ENCODE measurements at places on chromosomes 1 and 21.

DNA sequence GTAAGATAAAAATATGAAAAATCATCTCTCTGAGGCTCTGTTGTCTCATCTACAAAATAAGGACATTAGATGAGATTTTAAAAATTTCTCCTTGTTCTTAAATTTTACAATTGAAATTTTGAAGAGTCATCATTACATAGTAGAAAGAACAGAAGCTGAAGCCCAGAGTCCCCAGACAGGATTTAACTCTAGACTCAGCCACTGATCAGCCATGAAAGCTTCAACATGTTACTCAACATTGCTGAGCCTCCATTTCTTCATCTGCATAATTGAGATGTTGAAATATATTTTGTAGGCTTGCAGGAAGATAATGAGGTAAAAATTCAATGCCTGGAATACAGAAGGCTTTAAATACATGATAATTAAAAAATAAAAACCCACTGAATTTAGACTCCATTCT is 633.3 kb downstream of the LMO4 start:
- DNase-seq, result no peak

DNA sequence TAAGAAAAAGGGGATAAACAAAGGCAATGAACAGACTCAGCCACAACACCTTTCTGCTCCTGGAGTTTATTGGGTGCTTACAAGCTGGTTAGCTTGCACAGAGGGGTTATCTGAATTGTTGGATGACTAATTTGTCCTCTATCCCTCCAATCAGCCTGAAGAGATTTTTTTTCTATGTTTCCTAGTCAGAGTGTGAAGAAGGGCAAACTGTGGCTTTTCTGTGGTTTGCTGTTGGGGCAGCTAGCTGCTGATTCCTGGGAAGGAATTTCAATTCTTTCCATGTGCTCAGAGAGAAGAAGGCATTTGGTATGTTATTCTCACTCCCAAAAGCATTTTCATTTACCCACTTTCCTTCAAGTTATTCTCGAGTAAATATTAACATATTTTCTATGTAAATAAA is 48.6 kb downstream of the PCP4 start:
- no peak for DNase-seq

DNA sequence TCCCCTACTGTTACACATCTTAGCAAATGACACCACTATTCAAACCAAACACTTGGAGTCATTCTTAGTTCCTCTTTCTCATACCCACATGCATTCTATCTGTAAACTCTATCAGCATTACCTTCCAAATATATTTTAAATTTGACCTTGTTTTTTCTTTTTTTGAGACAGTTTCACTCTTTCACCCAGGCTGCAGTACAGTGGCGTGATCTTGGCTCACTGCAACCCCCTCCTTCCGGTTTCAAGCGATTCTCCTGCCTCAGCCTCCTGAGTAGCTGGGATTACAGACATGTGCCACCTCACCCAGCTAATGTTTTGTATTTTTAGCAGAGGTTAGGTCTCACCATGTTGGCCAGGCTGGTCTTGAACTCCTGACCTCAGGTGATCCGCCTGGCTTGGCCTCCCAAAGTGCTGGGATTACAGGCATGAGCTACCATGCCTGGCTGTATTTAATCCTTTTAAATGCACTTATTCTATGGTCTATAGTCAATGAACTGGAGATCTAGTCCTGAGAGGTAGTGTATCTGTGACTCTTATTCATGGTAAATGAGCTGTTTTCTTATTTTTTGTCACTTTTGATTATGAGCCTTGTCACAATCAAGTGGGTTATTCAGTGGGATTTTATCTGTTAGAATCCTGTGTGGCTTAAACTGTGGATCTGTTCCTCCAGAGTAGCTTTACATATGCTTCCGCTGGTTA is 73.1 kb downstream of the GATAD2B start:
- no peak for DNase-seq

DNA sequence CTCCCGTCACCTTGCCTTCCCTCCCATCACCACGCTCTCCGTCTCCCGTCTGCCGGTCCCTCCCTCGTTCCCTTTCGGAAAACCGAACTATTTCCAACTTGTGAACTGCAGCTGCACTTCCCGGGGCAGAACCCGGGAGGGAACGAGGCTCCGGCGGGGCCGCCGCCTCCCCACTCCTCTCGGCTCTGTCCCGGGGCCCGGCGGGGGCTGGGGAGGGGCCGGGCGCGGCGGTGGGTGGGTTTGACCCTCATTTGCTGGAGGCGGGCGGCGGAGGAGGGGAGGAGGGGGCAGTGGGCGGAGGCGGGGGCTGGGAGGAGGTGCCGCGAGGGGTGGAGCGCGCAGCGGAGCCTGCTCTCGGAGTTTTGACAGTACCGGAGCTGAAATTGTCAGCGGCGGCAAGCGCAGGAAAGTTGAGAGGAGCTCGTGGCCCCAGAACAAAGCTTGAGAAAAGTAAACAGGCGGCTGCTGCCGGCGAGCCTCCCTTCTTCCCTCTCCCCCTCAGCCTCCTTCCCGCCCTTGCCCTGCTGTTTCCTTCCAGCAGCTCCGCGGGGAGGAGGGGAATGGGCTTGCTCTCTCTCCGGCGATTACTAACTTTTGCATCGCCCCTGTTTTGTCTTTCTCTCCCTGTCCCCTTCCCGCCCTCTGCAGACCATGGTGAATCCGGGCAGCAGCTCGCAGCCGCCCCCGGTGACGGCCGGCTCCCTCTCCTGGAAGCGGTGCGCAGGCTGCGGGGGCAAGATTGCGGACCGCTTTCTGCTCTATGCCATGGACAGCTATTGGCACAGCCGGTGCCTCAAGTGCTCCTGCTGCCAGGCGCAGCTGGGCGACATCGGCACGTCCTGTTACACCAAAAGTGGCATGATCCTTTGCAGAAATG is 2.9 kb downstream of the LMO4 start:
- DNase-seq, result peak; percentile 55

- no peak for DNase-seq
Observed at GRCh38 chr1:187626056-187626455, 797.3 kb downstream of the PLA2G4A start.

DNA sequence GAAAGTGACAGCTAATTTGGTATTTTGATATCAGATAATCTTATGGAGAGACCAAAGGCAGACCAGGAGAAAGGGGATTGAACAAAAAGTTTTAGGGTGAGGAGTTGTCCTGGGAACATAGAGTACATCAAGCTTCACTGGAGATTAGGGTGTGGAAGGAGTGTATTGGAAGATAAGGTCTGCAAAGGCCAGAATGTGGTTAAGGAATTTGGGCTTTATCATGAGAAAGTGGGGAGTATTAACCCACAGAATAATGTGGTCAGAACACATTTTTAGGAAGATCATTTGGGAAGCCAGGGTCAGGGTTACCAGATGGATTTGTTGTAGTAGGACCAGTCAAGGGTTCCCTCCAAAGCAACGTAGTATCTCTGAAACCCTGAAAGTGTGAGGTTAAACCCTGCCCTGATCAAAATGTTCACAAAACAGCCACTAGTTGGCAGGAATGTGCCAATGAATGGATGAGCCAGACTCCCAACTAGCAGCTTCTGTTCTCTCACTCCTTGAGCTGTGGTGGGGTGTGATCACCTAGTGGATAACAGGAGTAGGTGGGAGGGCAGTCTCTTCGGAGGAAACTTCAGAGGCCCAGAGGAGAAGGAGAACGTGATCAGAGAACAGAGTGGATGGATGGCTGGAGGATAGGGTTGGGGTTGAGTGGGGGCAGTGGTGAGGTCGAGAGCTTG is 35.8 kb downstream of the SLC2A1 start:
- peak; percentile 70 for DNase-seq

- no peak for DNase-seq
Observed at GRCh38 chr1:232880354-232880753, 70.1 kb upstream of the NTPCR start.

Measured in H54 (cell line).